ENCODE measurements at places on chromosomes 4 and X.

DNA sequence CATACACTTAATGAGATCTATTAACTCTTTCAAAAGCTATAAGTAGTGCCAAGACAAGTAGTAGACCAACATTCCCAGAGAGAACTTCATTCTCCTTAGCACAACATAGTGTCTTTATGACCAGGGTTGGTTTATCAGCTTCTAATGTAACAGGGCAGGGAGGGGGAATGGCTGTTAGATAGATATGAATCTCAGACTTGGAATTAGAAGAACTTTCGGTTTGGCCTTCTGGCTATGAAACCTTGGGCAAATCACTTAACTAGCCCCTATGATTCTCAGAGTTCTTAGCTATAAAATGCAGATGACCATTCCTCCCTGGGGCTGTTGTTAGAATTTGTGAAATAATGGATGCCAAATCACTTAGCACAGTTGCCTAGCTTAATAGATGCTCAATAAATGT is 132.2 kb downstream of the SLC10A7 start:
- no peak for DNase-seq

DNA sequence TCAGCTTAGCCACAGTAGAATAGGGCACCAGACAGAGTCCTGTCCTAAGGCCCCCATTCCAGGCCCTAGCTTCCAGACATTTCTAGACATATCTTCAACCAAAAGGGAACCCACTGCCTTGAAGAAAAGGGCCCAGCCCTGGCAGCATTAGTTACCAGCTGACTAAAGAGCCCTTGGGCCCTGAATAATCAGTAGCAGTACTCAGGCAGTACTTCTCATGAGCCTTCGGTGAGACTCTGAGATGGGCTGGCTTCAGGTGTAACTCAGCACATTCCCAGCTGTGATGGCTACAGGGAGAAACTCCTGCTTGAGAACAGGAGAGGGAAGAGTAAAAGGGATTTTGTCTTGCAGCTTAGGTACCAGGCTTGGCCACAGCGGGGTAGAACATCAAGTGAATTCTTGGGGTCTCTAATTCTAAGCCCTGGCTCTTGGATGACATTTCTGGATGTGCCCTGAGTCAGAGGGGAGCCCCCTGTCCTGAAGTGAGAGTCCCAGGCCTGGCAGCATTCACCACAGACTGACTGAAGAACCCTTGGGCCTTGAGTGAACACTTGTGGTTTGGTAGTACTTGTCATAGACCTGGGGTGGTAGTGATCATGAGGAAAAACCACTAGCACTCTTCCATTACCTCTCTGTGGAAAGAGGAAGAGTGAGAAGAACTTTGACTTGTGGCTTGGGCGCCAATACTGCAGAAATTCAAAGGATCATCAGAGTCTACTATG is 170.1 kb downstream of the ATP10D start:
- no peak for DNase-seq

GRCh38 chr4:84582988-84583875 is at the start of gene CDS1:
Gene CDS1, plus strand, starts transcription at chr4:84583127. Its CDS starts 275 bp downstream, at chr4:84583402.
- peak; percentile 62 for DNase-seq

DNA sequence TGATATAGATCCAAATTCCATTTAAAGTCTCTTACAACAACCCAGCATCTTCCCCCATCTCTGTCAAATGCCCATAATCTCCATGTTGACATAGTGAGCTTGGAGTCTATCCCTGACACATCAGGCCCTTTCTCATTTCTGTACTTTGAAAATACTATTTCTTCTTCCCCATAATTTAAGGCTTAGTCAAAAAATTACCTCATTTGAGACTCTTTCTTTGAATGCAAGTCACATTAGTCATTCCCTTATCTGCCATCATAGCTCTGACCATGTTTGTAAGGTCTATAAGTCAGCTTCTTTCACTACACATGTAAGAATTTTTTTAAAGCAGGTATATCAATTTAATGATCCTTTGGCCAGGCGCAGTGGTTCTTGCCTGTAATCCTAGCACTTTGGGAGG is 99.9 kb downstream of the DDX60 start:
- no peak for DNase-seq

DNA sequence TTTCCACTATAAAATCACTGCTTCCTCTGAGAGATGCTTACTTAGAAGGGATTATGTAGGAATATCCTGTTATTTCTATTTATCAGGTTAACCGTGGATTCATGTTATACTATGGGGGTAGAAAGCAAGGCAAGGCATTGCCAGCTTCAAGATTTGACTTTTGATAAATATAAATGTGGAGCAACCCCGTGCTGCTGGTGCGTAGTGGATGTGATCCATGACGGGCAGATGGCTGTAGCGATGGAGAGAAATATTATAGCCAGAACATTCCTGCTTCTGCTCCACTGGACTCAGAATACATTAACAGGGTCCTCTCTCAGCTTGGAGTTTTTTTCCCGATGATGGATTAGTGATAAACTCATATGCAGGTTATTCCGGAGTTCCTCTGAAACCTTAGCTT is 157.6 kb downstream of the TENM3 start:
- DNase-seq: no peak

GRCh38 chr4:2938906-2939305 is 24.3 kb downstream of the NOP14 start:
- DNase-seq: peak; percentile 53

GRCh38 chr4:168291242-168291641 is 27.3 kb downstream of the DDX60 start:
- no peak for DNase-seq

- no peak for DNase-seq
Measured at GRCh38 chrX:121931567-121931966, 884.2 kb downstream of the GLUD2 start.

GRCh38 chrX:150159537-150159936 is 203.6 kb upstream of the MAMLD1 start:
- no peak for DNase-seq

DNA sequence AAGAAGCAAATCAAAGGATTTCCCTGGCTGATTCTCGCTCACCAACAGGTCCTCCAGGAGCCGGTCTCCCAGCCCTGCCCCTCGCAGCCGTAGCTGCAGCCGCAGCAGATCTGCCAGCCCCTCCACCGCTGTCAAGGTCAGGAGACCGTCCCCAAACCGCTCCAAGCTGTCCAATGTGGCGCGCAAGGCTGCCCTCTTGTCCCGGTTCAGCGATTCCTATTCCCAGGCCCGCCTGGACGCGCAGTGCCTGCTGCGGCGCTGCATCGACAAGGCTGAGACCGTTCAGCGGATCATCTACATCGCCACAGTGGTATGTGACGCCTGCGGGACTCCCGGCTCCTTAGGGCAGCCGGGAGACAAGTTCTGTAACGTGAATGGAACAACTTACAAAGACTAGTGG is 25.6 kb downstream of the SPATA18 start:
- DNase-seq: no peak

DNA sequence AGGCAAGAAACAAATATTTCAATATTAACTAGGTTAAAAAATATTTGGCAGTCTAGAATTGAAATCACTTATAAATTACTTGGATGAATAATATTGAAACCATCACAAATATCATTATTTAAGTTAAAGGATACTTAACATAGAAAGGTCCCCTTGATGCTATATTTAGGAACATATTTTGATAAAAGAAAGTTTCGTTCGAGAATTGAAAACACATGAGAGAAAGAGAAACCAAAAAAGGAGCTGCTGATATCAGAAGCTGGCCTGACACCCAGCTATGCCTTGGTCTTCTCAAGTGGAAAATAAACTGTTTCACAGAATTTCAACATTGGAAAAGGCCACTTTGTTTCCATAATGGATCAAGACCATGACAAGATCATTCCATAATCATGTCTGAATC is 762.4 kb downstream of the DMD start:
- no peak for DNase-seq

- DNase-seq: peak; percentile 38
Measured at GRCh38 chr4:1412376-1413203, 6.3 kb upstream of the NKX1-1 start.

- DNase-seq: no peak
Measured at GRCh38 chr4:181538431-181538830, 704.8 kb upstream of the TENM3 start.

- DNase-seq: no peak
Measured at GRCh38 chr4:2722033-2722432, 34.1 kb downstream of the TNIP2 start.

GRCh38 chr4:186871856-186872255 is 148.2 kb upstream of the FAT1 start:
- no peak for DNase-seq

GRCh38 chr4:97028785-97029184 is 1114.5 kb downstream of the STPG2 start:
- no peak for DNase-seq

- DNase-seq: peak; percentile 73
Measured at GRCh38 chr4:184409911-184410692, 64.2 kb downstream of the IRF2 start.

DNA sequence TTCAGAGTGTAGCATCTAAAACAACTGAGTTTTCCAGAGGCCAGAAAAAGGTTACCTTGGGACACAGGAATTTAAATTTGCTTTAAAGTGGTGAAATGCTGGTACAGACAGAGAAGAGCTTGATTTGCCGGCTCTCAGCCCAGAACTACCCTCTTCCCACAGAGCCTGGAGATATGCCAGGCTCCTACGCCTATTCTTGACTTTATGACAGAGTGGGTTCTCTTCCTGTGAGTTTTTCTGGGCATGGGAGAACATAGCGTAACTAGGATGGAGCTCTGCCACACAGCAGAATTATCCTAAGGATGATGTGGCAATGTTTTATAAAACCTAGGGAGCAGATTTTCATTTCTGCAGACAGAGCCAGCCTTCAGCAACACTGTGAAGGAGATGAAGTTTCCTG is 241.8 kb downstream of the GRIA3 start:
- no peak for DNase-seq

- DNase-seq: no peak
Measured at GRCh38 chrX:48831909-48832291, 3.5 kb downstream of the PCSK1N start.

DNA sequence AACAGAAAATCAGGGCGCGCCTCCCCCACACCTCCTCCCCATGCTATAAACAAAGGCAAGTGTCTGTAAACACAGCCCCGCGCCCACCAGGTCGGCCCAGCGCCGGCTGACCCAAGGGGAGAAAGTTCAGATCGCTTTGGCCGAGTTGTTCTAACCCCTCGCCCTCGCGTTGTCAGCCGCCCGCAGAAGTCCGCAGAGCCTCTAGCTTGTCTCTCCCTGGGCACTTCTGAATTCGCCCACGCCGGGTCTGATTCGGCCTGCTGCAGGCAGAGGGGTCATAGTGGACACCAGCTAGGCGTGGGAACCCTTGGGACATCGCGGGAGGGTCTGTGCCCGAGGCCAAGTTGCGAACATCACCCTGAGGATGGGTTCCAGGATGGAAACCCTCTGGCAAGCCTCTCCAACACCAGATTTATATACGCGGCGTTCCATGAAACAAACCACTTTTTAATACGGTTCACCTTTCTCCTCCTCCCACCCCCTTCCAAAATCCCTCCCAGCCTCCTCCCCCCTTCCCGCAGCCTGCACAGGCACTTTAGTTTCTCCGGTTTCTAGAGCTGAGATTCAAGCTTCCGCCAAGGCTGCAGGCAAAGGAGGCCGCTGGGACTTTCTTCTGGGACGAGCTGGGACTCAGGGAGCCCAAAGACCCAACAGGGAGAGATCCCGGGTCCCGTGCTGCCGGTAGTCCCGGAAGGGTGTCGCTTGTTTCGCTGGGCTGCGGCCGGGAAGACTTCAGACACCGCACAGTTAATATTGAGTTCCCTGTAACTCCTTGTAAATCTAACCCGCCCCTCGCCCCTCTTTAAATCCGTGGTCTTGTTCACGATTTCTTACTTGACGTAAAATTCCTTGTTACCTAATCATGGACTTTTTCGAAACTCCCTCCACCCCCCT is 4.7 kb downstream of the HAND2 start:
- no peak for DNase-seq

- DNase-seq: no peak
Measured at GRCh38 chrX:7115557-7115956, 32.0 kb upstream of the STS start.

DNA sequence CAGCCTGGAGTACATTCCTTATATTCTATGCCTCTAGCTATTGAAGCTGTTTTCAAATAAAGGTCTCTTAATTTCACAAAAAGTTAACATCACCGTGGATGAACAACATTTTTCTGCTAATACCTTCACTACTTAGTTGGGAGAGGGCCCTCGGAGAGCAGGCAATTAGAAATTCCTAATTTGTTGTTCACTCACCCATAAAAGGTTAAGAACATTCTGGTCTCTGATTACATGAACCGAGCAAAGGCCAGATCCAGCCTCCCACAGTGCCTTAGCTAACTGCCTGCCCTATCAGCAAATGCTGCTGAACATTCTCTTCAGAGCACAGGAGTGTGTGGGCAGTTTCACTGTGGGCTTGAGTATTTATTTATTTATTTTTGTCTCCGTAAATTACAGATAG is 36.0 kb upstream of the TTC29 start:
- no peak for DNase-seq

DNA sequence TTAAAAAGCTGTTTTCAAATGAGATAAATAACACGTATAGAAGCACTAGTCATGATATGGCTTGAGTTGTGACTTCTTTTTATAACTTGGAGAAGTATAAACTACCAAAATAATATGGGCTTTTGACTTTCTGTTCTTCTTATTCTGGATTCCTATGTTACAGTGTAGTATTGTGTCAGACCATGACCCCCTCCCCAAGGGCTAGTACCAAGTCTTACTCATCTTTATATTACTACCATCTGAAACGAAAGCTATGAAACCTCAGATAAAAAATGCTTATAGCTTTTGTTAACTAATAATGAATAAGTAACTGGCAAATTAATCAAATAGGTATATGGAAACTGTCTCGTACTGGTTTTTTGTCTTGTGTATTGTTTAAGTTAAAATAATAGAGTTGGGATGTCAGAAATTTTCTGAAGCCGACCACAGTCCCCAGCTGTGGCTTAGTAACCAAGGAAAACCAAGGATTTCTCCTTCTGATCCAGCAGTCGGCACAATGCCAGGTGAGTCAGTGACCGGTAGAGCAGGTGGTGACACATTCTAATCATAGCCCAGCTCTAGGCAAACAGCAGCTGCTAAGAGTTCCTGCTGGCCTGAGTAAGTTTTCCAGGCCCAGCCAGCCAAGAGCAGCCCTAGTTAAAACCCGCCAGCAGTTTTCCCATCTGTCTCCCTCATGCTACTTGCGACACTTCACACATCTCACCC is 163.3 kb upstream of the PRDX4 start:
- DNase-seq: no peak

GRCh38 chr4:48093991-48094416 is 40.0 kb downstream of the TXK start:
- DNase-seq: no peak

- no peak for DNase-seq
Measured at GRCh38 chr4:185101354-185101890, 41.6 kb upstream of the SLC25A4 start.

- DNase-seq: no peak
Measured at GRCh38 chr4:104971462-104971861, 175.2 kb upstream of the TET2 start.

GRCh38 chr4:161952382-161952781 is 211.4 kb downstream of the FSTL5 start:
- no peak for DNase-seq

DNA sequence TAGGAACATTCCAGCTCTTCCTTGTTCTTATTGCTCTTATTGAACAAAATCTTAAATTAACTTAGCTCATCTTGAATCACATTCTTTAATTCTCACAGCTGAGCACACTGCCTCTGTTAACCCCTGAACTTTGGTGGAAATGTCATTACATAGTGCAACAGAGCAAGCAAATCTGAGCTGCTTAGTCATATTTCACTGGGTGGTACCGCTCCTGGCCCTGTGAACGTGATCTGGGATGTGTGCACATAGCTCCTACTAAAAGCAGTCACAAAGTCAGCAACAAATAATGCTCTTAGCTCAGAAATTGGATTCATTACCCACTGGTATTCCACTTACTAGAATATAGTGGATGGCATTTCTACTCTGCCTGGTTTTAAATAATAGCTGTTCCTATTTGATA is 27.9 kb downstream of the ARHGEF6 start:
- no peak for DNase-seq
